Fibroblast of pulmonary artery (primary cell): ENCODE measurements at places on chromosomes 5 and 9.

GRCh38 chr9:71752352-71752751 is 16.0 kb downstream of the CEMIP2 start:
- DNase-seq, result no peak

DNA sequence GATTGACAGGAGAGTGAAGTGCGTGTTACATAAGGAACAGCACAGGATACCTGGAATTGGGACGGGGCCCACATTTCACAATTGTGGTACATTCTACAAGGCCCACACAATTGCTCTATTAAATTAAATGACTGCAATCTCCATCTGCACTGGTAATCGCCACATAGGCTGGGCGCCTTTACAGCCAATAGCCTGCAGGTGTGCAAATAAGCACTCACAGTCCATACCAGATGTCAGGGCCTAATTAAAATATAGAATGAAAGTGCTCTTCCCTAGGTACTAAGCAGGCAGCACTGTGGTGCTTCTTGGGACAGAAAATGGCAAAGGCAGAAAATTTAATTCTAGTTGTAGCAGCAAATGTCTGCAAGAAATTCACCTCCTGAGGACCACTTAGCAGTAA is 82.7 kb downstream of the ATP10B start:
- no peak for DNase-seq

GRCh38 chr5:98470747-98471146 is 302.7 kb upstream of the RGMB start:
- no peak for DNase-seq

DNA sequence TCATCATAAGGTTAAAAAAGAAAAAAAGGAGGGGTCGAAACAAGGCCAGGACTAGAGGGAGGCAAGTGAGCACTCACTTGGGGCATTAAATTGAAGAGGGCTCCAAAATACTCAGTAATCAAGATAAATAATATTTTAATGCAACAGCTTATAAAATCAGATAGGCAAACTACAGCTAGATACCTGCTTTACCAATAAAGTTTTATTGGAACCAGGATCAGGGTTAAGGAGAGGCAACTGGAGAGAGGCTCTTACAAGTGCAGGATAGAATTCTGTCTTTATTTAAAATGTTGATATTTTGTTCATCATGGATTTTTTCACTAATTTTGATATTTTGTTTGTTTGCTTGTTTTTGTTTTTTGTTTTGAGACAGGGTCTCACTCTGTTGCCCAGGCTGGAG is 30.3 kb upstream of the PURA start:
- no peak for DNase-seq

GRCh38 chr5:57243286-57244137 is 69.7 kb downstream of the GPBP1 start:
- no peak for DNase-seq

DNA sequence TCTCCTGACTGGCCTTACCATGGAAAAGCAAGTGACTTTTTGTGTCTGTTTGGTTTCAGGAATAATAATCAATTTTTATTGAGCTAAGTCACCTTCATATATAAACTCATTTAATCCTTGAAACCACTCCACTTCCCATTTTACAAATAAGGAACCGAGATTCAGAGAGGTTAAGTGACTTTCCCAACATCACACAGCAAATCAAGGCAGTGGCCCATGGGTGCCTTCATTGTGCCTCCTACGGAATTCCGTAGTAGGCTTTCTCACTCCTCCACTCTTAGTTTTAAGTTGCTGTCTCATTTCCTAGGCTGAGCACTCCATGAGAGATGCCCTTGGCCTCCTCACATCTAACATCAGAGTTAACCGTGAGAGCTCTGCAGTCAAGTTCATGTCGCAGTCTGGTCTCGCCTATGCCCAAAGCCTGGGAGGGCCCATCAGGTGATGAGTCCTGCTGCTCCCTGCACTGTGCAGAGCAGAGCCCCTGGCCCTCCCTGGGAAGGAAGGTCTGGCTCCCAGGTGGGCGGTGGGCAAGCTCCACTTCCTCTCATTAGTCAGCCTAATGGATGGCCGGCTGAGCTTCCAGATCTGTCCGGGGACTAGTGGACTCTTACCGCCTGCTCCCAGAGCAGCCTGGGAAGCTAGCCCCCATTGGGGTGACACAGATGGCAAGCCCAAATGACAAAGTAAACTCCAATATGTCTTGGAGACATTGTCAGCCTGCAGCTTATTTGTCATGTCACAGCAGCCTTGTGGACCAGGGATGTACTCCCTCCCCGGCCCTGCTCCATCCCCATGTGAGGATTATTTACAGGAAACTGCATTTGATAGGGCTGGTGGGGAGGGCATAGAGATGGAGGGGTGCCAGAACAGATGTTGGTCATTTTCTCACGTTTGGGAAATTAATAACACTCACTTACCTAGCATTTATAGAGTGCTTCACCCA is 123.4 kb downstream of the MVB12B start:
- no peak for DNase-seq

DNA sequence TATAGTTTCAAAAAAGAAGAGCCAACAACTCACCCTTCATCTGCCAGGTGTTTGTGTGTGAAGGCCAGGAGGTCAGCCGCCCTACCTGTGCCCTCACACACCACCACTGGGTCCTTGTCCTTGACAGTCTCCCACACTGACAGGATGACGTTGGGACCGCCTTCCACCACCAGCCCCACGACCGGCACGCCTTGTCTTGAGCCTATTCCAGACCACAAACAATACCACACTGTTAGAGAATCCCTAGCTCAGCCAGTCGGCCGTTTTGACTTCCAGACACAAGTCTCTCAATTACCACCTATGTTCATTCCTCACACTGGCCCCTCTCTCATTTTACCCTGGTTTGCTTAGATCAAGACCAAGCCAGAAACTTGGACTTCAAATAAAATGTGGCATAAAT is 66.1 kb downstream of the TRPM6 start:
- DNase-seq, result no peak
